KBM-7 (cell line): ENCODE measurements at places on chromosomes 2 and 18.

GRCh38 chr2:134086594-134087219 lies 167.2 kb upstream of the MGAT5 start:
- no peak for DNase-seq

GRCh38 chr2:37361216-37361815 lies 16.9 kb downstream of the QPCT start:
- DNase-seq = no peak

DNA sequence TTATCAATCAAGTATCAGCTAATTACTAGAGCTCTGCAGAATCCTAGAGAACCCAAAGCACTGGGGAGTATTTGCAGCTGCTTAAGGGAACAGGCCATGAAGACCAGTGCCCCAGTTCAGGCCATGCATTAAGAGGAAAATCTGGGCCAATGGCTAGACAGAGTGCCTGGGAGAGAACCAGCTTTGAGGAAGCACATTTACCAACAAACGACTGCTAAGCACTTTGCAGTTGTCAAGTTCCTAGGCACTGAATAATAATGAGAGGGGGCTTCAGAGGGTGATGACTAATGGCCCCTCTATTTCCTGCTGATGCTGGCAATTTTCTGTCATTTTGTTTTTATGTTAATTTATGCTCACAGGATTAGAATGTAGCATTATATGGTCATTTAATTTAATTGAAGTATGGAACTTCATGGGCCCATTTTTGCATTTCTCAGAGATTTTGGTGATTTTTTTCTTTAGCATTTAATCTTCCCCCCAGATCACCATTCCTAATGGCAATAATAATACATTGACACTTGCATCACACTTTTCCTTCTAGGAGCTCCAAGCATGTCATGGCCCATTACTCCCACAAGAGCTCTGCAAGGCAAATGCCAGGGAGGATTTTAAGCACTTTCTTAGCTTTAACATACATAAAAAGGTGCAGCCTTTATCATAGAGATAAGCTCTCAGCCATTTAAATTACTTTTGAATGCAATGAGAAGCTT lies 147.7 kb upstream of the SPATS2L start:
- no peak for DNase-seq

- DNase-seq = no peak
These were observed 4.8 kb upstream of the ZNF532 start for GRCh38 chr18:58859907-58860306.

DNA sequence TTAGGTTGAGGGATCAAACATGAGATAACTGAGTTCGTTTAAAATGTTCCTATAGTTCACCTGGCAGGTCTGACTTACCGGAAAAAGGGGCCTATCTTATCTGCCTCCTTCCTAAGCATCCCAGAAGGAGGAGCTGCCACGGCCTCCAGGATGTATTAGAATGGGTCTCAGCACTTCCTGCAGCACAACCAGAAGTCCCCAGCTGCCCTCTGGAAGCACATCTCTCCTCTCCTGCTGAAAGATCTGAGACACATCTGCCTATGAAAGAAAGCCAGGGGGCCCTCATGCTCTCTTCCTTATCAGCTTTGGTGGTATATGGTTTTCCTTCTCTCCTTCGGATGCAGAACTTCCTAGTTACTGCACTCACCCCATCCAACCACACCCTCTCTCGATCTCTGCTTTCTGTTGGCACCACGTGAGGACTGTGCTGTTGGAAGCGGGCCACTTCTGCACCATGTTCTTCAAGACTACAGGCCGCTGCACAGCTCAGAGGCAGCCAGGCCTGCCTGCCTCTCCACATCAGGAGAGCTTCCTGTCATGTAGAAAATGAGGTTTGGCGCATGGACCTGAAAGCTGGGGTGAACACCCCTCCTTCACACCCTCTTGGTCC lies 6.5 kb downstream of the IGFBP5 start:
- no peak for DNase-seq
